Small intestine (tissue), 16 donors: ENCODE measurements at places on chromosomes 13 and 19. TPM values are rescaled to one million over a fixed set of nuclear protein-coding genes. Genes with fewer than 3 reads are reported as not detected.

The ZNF230 gene
- polyA plus RNA-seq: 1.4 TPM

DNA sequence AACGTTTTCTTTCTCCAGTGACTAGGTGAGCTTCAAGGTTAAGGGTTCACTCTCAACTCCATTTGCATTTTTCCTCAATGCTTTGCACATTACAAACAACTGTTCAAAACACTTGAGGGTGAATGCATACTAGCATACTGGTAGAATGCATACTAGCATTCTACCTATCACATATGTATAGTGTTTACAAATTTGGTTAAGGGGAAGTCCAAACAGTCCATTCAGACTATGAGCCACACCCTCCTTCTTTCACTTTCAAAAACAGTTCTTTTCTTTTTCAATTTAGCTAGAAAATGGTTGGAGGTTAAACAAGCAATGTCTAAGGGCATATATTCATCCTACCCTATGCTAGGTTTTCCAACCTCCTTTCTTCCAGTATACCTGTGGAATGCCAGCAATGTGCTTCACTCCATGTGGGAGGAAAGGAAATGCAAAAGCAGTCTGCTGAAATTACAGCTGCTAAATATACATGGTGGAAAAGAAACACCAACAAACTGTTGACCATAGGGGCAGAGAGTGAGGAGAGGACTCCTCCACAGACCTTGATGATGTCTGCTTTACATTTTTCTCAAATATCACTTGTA is 102.6 kb downstream of the DOCK9 start:
- no peak for DNase-seq

The ZNF714 gene
- 0.54 TPM for polyA plus RNA-seq

- DNase-seq: no peak
Measured at GRCh38 chr19:38708413-38709024, 35.8 kb downstream of the CAPN12 start.

The ICAM1 gene
- 18.1 TPM for polyA plus RNA-seq
